Stimulated activated CD8-positive, alpha-beta memory T cell treated with anti-CD3 and anti-CD28 coated beads, Interleukin-15, amount 100 ng/mL, for 48 hours (primary cell): ENCODE measurements at places on chromosomes 12 and 14.

DNA sequence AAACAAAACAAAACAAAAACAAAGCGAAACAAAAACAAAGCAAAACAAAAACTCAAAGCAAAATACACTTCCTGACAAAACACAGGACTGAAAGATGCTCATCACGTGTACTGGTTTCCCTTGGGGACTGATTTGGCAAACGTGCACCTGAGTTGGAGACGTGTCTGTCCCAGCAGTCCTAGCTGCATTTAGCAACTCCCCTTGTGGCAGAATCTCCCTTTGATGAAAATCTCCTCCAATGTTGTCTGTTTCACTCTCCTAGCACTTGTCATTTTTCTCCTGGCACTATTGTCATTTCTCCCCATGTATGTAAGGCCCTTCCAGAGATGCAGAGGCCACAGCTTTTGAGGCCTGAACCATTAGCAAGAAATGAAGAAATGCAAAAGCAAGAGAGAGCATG is 6.8 kb upstream of the SLC24A4 start:
- no peak for DNase-seq

DNA sequence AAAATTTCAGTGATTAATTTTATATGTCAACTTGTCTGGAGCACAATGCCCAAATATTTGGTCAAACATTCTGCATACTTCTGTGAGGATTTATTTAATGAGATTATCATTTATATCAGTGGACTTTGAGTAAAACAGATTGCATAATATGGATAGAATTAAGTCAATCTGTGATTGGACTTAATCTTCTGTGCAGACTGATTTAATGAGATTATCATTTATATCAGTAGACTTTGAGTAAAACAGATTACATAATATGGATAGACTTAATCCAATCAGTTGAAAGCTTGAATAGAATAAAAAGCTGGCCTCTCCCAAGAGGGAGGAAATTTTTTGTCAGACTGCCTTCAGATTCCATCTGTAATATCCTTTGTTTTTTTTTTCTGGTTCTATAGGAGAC is 1413.2 kb downstream of the LRFN5 start:
- DNase-seq: no peak

- DNase-seq: no peak
Measured at GRCh38 chr12:24561411-24561871, 387.5 kb downstream of the BCAT1 start.

GRCh38 chr12:90280033-90280432 is 571.4 kb upstream of the ATP2B1 start:
- no peak for DNase-seq

GRCh38 chr12:104888481-104888880 is 69.6 kb downstream of the SLC41A2 start:
- no peak for DNase-seq

GRCh38 chr12:65326616-65327015 is 48.1 kb downstream of the MSRB3 start:
- DNase-seq: no peak

- no peak for DNase-seq
Measured at GRCh38 chr14:67610491-67610890, 9.2 kb upstream of the ARG2 start.
